Activated gamma-delta T cell treated with Interleukin-2 at 50 U/mL for 16 hours (primary cell): ENCODE measurements at places on chromosomes 12 and 14.

DNA sequence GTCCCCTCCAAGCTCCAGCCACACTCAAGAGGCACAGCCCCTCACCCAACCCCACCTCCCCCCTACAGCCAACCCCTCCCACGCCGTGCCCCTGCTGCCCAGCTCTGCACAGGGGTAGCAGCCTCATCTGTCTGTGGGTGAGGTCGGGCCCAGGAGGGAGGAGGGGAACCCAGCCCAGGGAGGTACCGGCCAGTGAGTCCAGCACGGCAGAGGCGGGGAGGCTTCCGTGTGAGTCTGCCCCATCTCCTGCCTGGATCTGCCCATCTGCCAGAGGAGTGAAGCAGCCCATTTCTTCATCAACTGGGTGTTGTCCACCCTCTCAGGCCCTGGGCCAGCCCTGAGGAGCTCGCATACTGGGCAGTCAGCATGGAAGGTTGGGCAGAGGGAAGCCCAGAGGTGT is 54.2 kb downstream of the CCNK start:
- DNase-seq, result no peak

DNA sequence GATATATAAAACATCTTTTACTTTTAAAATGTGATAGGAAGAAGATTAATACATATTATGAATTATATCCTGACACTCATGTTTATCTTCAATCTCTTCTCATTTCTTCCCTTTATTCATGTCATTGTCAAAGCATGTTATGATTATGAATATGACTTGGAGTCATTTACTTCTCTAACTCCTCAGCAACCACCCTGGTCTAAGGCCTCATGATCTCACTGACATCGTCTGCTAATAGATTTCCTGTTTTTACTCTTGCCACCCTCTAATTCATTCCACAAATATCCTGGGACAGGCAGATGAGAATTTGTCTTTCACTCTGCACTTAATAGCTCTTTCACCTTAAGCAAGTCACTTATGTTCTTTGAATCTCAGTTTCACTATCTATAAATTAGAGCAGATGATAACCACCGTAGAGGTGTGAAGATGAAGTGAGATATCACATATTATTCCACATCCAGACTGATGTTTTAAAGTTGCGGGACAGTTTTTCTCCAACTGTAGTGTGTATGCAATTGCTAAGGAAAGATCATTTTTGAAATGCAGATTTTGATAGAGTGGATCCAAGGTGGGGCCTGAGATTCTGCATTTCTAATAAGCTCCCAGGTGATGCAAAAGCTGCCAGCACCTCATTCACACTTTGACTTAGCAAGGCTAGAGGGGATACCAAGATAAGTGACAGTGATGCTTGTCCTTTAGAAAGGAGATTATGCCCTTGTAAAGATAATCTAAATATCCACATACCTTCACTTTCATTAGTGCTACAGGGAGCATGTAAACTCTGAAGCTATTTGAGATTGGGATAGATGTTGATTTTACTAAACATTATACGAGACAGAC is 3.3 kb upstream of the IAPP start:
- no peak for DNase-seq

DNA sequence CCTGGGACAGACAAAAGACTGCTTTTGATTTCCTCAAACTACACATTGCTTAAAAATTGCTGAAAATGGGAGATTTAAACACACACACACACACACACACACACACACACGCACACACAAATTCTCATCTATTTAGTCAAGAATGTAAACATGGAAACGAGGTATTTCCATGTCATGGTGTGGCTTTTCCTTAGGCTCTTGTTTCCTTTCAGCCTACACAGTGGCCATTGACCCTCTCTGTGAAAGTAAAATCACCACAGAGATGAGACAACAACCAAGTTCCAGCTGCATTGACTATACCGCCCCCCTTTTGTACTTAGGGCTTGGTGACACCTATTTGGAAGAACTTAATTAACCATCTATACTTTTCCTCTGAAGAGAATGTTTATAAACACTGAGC is 41.9 kb downstream of the TTC8 start:
- no peak for DNase-seq

DNA sequence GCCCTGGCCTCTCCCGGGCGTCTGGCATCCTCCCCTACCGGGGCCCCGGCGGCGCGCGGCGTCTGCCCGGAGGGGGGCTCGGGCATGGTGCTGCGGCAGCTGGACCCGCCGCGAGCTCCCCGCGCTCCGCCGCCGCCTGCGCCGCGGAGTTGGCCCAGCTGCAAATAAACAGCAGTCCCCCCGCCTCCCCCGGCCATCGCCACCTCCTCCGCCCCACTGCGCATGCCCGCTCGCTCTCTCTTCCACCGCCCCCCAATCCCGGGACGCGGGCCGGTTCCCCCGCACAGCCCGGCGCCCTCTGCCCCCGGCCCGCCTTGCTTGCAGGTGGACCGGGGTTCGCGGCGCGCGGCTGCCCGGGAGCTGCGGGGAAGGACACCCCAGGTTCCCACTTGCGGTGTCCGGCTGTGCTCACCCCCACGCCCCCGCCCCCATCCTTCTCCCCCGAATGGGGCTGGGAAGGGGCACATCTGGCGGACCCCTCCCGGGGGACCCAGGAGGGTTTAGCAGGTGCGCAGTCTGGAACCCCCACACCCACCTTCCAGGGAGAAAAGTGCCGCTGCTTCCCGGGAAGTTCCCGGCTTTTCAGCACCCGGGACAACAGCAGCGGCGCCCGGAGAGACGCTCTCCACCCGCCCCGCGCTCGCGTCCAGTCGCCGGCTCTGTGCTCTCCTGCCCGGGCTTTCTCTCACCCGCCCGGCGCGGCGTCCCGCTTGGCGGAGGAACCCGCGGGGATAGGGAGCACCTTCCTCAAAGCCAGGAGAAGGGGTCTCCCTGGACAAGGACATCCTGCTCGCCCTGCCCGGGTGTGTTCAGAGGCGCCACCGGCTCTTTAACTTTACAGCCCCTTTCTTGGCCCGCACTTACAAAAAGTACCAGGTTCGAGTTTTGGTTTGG is at the start of gene TMTC1:
Gene TMTC1 (minus strand): TSS at position 170 of the 894 bp plus-strand sequence. CDS start 191 bp downstream, outside the sequence.
- no peak for DNase-seq

- DNase-seq, result no peak
These were observed 57.5 kb upstream of the C14orf180 start for GRCh38 chr14:104521816-104522745.

- no peak for DNase-seq
These were observed 43.3 kb downstream of the NCKAP5L start for GRCh38 chr12:49784756-49785409.

GRCh38 chr12:88578276-88579160 is 1.8 kb downstream of the KITLG start:
- no peak for DNase-seq

- DNase-seq, result peak; percentile 12
These were observed 38.0 kb downstream of the IQSEC3 start for GRCh38 chr12:104551-105081.

- DNase-seq, result no peak
These were observed 97.4 kb downstream of the PLXNC1 start for GRCh38 chr12:94245631-94246383.

- DNase-seq, result no peak
These were observed 87.8 kb upstream of the PSMC1 start for GRCh38 chr14:90168425-90169105.

- DNase-seq, result no peak
These were observed 49.1 kb downstream of the SSPN start for GRCh38 chr12:26244503-26244902.

DNA sequence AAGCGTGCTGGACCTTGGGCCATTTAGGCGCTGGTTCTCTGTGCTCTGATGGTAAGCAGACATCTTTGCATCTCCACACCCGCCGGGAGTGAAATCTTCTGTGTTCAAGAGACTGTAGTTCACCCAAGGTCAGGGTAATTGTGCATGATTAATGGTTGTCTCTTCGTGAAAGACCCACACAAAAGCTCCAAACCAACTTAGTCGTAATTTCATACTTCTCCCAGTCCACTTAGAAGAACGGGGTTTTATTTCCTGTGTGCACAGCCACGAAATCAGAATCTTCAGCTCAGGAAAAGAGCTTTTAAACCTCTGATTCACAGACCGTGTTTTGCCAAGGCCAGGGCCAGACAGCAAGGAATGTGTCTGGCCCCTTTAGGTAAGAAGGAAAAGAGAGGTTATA is 640.9 kb downstream of the MED13L start:
- DNase-seq, result no peak

DNA sequence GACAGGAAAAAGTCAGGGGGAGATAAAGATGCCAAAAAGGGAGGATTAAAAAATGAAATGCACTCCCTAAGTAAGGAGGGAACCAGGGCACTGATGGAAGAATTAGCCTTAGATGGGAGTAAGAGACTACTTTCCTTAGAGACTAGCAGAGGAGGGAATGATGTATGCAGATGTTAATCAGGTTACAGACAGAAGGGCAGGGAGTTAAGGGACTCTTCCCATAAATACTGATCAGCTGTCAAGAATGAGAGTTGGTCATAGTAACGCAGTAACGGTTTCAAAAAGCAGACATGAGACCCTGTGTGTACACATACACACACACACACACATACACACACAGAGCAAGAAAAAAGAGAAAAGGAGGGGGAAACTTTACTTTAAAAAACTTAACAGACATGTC is 93.4 kb downstream of the PHLDA1 start:
- DNase-seq, result no peak

GRCh38 chr14:92914087-92914656 is 8.8 kb upstream of the CHGA start:
- DNase-seq, result peak; percentile 22

DNA sequence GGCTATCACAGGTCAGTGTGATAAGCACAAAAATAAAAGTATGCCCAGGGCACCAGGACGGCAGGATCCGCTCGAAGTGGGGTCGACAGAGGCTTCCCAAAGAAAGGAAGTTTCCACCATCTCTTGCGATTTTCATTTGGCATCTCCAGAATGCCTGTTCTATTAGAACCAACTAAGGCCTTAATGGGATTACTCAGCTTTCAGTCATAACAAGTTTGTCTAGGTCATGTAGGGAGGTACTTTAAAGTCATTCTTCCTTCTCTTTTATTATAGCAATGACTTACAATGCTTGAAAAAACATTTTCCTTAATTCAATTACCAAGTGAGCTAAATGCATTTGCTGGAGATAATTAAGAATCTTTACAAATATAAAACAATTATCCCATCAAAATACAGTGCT is 83.6 kb upstream of the DIO3 start:
- no peak for DNase-seq

- no peak for DNase-seq
These were observed 313.4 kb downstream of the BCL11B start for GRCh38 chr14:98958632-98959031.

DNA sequence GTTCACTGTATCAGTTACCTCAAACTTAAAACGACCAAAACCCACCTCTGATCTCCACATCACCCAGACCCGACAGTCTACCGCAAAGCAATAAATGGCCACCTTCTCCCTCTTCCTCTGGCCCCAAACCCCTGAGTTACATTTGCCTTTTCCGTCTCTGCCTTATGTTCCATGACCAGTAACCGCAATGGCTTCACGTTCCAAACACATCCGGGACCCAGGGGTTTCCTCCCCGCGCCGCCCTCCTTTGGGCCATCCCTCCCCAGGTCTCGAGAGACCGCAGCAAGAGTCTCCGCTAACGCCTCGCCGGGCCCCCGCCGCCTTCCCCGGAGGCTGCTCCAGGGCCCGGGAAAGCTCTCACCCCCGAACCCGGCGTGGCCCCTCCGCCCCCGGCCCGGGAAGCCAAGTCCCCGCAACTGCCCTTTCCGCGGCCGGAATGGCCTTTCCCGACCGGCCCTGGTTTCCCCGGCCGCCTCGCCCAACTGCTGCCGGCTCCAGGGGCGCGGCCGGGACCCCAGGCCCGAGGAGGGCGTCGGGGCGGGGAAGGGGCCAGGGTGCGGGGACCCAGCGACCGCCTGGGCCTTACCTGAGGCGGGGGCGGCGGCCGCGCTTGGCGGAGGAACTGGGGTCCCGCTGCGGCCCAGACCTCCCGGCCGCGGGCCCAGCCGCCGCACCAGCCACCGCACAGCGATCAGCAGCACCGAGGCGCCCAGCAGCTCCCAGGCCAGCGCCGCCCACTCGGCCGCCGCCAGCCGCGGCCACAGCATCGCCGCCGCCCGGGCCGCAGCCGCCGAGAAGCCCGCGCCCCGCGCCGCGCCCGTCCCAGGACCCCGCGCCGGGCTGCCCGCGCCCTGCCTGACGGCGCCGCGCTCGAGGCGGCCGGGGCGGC is at the start of gene ANKLE2:
Gene ANKLE2 (minus strand): TSS at position 801 of the 889 bp plus-strand sequence. CDS start 34 bp downstream, at position 767.
- peak; percentile 58 for DNase-seq

DNA sequence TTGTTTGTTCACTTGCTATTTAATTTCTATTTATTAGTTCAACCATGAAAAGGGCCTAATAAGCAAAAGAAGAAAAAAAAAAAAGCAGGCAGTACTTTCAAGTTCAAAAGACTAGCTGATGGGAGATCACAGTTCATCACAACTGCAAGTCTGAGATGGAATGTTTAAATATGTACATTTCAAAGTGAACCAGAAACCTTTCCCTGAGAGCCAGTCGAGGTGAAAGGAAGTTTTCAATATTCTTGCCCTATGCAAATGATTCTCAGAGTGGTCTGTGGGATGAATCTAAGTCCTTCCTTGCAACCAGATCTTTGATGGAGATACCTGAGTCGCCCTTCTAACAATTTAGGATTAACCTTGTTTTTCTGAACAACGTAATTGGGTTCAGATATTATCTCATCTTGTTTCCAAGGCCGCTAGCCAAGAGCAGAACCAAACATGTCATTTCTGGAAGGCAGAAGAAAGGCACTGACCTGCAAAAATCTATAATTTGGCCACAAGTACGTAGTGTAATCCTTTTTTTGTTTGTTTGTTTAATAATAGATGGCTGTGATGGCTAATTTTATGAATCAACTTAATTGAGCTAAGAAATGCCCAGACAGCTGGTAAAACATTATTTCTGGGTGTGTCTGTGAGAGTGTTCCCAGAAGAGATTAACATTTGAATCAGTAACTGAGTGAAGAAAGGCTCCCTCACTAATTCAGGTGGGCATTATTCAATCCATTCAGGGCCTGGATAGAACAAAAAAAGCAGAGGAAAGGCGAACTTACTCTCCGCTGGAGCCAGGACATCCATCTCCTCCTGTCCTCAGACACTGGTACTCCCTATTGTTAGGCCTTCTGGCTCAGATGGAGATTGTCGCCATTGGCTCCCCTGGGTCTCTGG is 171.1 kb upstream of the TMPO start:
- DNase-seq, result no peak

DNA sequence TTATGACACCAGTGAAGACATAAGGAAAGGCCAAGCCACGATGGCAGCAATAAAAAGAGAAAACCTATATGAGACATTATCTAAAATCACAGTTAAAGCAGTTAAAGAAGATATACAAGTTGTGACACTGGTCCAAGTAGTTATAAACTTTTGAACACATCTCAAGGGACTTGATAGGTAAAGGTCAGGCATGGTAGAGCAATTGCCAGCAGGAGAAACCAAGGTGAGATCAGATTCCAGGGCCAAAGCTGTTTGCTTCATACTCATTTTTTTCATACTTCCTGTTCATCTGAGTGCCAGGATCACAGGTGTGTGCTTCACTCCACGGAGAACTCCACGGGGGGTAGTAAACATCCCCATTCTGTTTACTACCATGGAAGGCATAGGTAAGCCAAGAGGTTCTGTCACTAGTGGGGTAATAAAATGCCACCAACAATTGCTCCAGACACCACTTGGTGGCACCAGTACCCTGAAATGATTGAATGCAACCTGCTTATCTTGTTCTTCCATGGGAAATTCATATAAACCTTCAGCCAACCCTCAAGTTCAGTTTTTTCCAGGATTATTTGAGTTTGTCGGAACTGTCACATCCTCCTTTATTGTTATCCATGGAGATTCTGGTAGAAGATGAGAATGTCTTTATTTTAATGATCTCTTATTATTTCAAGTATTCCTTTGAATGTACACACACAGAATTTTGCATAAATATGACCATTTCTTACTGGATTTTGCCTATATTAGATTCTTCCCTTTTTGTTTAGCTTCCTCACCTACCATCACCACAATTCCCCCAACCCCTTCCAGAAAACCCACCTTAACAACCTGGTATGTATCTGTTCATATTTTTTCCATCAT is 59.2 kb upstream of the TSPAN8 start:
- no peak for DNase-seq

- no peak for DNase-seq
These were observed 91.7 kb upstream of the SEL1L start for GRCh38 chr14:81625343-81625742.
